Sigmoid colon (tissue), 7 donors: ENCODE measurements at places on chromosomes 13 and 19.

GRCh38 chr13:42409075-42409474 lies 137.1 kb downstream of the AKAP11 start:
- DNase-seq: no peak

DNA sequence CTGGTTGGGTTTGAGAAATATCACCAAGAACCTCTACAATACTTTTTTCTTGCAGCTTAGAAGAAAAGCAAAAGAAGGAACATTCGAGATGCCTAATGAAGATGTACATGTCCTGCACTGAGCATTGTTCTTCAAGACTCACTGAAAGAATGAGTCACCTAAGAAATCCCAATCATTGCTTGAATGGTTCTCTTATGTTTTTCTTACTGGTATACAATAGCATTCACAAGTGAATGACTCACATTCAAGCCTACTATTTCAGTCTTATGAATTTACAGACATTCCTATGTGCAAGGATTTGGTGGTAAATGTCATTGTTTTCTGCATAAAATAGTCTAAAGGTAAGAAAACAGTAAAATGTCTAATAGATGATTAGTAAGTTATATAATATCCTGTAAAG lies 594.6 kb downstream of the PCDH9 start:
- no peak for DNase-seq

DNA sequence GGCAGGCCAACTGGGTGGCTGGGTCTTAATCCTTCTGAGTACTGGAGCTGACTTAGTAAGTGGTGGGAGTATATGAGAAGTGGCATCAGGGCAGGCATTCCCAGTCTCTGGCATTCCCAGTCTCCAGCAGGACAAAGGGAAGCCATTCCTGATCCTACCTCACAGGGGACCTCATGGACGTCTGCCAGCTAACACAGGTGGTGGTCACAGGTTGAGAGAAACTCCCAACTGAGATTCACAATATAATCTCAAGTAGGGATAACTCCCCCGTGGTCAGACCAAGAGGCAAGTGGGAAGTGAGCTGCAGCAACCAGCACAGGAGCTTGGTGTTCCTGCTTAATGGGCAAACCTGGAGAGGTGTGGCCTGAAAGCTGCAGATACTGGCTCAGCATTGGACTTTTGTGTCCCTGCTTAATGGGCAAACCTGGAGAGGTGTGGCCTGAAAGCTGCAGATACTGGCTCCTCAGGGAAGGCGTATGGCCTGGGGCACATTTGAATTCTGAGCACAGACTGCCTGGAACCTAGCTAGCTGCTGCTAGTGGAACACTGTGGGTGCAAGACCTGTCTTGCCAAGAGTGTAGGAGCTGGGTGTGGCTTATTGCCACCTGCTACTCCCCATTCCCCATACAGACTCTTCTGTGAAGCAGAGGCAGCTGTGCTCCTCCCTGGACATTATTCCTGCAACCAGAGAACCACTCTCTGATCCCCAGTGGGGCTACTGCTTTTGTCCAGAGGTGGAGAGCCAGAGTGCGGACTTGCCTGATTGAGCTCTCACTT lies 25.9 kb upstream of the OR10H2 start:
- DNase-seq: no peak

DNA sequence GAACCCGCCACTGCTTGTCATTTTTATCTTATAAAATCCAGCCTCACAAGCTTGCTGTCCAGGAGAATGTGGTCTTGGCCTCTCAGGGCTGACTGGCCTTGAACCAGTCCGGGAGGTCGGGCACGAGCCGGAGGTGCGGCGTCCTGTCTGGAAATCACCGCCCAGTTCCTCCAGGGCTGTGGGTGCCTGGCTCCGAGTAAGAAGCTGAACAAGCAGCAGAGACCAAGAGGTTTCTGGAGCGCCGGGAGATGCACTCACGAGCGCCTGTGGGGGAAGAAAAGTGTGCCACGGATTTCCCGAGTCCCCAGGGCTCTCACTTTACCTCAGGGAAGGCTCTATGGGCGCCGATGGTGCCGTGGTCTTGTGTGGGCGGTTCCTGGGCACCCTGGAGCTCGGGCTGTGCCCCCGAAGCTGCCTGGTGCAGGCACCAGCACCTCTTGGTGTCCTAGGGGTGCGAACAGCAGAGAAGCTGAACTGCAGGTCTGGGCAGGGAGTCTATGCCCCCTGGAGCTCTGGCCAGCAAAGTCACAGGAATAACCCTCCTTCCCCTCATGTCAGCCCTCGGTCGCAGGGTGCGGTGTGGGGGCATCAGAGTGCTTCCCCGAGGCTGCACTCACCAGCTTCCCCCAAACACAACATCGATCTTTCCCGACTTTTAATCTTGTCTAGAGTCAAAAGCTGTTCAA lies 50.0 kb downstream of the GAS6 start:
- no peak for DNase-seq

GRCh38 chr13:72221276-72221962 lies 354.4 kb upstream of the DACH1 start:
- DNase-seq: no peak

DNA sequence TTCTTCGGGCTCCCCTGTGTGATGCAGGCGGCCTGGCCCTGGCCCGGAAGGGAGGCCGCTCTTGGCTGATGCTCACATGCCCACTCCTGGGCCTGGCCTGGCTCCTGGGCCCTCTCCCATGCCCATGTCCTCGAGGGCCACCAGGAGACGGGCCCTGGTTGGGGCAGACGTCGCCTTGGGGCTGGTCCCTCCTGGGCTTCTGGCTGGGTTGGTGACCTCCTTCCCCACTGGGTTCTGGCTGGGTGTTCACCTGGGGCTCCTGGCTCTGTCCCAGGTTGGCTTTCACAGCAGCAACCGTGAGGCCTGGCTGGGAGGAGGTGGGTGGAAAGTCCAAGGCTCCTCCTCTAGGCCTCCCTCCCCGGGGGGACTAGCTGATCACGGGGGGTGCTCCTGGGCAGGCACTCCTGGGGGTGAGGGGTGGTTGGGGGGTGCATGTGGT lies 15.5 kb upstream of the SLC7A10 start:
- DNase-seq: no peak

DNA sequence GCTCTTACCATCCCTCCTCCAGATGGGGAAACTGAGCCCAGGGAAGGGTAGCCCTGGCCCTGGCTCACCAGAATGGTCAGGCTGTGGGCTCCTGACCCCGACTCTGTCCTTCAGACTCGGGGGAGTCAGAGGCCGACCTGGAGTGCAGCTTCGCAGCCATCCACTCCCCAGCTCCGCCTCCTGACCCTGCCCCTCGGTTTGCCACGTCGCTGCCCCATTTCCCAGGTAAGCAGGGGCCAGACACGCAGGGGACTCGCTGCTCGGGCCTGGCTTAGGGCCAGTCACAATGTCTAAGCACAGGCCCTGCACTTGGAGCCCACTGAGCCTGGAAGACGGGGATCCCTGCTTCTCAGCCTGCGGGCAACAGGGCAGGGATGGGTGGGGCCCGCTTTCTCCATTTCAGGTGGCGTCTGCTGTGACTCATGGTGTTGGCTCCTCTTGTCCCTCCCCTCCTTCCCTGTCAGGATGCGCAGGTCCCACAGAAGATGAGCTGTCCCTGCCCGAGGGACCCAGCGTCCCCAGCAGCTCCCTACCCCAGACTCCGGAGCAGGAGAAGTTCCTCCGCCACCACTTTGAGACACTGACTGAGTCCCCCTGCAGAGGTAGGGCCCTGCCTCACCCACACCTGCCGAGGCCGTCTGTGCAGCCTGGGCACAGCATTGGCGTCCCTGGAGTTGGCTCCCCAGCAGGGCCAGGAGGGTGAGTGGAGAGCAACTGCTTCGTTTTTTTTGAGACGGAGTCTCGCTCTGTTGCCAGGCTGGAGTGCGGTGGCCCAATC lies 9.2 kb upstream of the OVOL3 start:
- DNase-seq: no peak

GRCh38 chr13:65309906-65310305 lies 1920.2 kb downstream of the PCDH9 start:
- DNase-seq: no peak

DNA sequence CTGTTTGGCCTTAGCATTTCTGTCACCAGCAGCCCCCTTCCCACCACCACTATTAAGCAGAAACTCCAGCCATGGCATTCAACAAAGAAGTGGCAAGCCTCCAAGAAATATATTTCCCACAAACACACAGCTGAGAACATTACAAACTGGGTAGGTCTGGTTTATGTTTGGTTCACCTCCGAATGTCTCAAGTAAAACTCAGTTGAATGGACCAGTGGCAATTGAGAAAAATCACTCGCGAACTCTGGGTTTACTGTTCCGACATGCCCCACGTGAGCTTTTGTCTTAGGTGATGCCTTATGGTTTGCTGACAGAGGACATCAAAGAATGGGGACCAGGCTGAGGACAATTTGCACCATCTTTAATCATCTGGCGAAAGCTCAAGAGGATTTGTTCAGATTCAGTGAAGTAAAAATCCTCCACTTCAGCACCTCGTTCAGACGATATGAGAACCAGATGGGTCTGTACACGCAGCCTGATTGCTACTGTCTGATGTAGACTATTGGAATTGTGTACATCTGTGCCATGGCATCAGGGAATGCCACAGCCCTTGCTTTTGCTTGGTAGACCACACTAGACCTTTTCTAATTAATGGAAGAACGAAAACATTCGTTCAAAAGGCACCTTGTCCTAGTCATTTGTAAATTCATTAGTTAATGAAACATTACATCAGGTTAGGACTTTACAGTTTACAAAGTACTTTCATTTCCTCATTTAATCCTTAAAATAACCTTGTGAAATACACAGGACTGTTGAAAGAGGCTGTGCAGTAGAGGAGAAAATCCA lies 59.4 kb downstream of the SLC10A2 start:
- DNase-seq: no peak
